ENCODE measurements at places on chromosomes 2 and 18.

DNA sequence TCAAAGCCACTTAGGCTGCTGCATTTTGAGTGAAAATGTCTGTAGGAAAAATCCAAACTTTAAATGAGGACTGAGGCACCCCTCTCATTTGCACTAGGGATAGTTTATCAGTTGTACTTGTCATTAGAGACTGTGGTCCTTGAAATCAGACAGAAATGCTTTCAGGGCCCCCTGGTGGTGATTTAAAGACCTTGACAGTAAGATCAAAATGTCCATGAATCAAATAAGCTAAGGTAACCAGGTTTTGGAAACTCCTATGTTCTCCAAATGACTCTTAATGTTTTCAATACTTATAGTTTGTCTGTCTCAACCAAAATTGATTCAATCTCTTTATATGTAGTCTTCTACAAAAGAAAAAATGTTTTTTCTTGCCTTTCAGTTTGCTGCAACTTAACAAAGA, 28.8 kb upstream of the DDX18 start:
- peak; percentile 62 for DNase-seq

DNA sequence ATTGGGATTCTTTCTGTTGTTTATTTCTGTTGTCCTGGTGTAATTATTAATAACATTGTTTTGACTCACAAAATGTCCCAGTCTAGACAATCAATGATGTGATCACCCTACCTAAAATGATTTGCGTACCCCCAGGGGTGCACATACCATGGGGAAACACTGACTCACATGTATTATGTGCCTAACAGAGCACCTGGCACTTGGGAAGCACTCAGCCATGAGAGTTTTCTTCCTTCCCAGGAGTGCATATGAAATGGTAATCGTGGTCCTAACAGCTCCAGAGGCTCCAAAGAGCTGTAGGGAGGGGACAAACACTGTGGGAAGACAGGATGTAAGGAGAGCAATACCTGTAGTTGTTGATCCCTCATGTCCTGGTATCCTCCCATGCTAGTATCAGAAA, 187.8 kb upstream of the ERBB4 start:
- no peak for DNase-seq

GRCh38 chr18:64127172-64127571, 21.7 kb downstream of the LINC00305 start:
- no peak for DNase-seq

- DNase-seq = peak; percentile 23
Measured at GRCh38 chr18:71028285-71028762, 739.5 kb downstream of the SOCS6 start.

- DNase-seq = no peak
Measured at GRCh38 chr2:54859416-54859815, 136.0 kb downstream of the EML6 start.

DNA sequence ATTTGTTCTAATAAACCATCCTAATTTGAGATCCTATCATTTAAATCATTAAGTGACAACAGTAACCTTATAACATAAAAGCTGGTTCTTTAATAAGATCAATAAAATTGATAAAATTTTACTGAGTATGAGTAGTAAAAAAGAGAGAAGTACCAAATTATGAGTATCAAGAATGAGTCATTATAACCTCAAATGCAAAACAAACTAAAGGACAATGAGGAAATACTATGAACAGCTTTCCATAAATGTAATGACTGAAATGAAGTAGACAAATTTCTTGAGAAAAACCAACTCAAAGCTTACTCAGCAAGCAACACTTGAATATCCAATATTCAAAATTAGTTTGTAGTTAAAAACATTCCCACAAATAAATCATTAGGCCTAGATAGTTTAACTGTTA, 433.0 kb downstream of the ZEB2 start:
- DNase-seq = no peak
